Activated CD4-positive, alpha-beta T cell treated with anti-CD3 and anti-CD28 coated beads for 1 hour (primary cell): ENCODE measurements at places on chromosomes 7 and 10.
A peak's percentile ranks its signal among the peaks of the same experiment; 100 is the strongest.

DNA sequence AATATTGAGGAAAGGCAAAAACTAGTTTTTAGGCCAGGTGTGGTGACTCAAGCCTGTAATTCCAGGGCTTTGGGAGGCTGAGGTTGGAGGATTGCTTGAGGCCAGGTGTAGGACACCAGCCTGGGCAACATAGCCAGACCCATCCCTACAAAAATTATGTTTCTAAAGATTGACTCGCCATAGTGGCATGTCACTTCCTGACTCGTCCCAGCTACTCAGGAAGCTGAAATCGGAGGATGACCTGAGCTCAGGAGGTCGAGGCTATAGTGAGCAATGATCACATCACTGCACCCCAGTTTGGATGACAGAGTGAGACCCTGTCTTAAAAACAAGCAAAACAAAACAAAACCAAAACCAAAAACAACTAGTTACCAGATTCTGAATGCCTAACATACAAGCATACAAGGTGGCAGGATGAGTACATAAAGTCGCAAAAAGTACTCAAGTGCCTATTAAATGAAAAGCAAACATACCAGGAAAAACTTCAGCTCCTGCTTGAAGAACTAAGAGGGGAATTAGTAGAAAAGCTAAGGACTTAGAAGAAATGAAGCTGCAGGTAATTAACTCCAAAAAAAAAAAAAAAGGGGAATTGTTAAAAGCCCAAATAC is 14.1 kb downstream of the ZNF398 start:
- DNase-seq, result no peak

DNA sequence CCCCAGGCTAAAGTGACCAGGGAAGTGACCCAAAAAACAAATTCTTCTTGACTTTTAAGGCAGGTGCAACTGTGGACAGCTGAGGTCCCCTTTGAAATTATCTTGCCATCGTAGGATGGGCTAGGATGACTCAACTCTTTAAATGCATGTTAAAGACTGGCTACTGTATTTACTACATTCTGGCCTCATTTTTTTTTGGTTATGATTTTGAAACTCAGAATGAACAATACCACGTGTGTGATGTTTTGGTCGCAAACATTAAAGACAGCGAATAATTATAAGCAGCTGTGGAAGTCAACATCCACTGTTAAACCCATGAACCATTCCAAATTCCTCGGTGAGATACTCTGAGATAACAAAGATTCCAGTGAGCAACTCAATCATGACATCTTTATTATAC is 1.2 kb upstream of the SLC13A4 start:
- DNase-seq, result no peak

- no peak for DNase-seq
These were observed 27.6 kb downstream of the ANKRD7 start for GRCh38 chr7:118252087-118252486.

DNA sequence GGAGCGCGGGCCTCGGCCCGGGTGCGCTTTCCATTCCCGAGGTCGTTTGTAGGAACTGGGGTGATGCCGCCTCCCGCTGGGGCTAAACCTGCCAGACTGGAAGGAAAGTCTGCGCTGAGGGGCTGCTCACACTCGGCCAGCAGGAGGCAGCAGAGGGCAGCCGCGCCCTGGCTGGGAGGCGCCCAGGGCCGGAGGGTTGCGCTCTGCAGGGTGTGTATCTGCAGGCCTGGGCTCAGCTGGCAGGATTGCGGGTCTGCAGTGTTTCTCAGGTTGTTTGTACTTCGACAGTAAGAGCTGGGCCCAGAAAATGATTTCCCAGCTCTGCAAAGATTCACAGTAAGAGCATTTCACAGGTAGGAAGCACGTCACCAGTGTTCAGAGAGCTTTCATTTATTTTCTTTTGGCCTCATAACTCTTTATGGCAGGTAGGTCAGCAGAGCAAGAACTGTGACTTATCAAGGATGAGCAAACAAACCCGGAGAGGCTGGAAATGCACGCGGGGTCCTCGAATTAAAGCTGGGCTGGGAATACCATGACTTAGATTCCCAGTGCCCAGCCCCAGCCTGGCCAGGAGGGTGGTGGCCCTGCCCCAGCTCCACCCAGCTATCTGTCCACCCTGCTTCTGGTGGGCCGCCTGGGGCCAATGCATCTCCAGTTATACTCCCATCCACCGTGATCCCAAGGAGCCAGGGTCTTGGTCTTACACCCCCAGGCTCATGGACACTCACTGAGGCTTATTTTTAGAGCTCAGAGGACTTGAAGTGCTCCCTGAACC is 15.2 kb upstream of the PPP2R2D start:
- peak; percentile 72 for DNase-seq

DNA sequence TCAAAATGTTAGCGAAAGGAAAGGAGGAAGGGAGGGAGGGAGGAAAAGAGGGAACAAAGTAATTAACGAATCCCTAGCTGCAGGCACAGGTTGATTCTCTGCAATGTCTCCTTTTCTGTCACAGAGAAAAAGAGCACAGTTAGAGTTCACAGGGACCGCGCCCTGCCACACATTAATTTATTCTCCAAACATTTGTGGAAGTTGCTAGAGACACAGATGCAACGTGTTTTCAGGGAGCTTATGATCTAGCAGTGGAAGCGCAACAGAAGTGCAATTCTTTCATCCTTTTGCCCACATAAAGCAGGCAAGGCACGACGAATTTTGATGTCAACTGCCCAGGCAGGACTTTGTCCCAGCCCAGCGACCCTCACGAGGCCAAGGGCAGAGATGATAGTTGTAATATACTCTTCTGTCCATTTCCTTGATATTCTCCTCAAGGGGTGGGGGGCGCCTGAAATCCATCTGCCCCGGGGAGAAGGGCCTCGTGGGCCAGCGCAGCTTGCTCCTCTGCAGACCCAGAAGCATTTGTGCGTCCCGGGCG is 101.7 kb upstream of the ZNF438 start:
- no peak for DNase-seq

DNA sequence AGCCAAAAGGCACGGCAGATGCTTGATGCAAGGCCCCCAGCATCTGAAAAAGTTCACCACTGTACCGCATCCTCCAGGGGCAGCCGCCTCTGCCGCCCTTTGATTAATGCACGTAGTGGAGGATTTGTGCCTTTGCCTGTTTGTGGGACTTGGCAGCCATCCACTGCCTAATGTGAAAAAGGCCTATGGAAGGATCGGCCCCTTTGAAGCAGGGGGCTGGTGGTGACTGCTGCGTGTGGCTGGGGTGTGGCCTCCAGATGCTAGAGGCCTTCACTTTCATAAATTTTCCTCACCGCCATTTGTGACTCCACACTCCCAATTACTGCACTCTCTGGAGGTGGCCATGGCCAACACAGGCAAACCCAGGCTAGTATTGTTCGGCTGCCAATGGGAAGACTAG is 226.0 kb downstream of the BMPER start:
- DNase-seq, result no peak

DNA sequence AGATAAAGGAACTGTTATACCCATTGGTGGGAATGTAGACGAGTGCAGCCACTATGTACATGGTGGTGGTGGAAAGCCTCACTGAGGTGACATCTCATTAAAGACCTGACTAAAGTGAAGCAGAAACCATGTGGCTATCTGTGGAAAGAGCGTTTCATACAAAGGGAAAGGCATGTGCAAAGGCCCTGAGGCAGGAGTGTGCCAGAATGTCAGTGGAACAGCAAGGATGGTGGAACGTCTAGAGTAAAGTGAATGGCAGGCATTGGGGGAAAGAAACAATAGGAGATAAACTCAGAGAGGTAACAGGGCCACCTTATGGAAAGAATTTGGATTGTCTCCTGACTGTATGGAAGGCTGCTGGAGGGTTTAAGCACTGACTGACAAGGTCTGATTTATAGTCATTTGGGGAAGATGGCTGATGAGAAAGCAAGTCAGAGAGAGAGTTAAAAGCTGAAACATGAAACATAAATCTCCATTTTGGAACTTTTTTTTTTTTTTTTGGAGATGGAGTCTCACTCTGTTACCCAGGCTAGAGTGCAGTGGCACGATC is 245.7 kb downstream of the STK31 start:
- no peak for DNase-seq

DNA sequence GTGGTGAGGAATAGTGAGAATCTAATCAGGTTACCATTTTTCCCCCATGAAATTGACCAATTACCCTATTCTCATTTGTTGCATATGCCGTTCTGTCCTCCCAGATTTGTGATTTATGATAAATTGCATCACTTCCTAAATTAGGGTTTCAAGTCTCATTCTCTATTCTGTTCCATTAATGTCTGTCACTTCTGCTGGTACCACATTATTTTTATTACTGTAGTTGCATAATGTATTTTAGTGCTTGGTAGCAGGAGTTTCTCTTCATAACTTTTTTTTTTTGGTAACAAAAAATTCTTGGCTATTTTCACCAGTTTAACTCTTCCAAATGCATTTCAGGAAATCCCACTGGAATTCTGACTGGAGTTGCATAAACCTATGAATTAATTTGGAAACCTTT is 44.0 kb upstream of the FAM133B start:
- no peak for DNase-seq

DNA sequence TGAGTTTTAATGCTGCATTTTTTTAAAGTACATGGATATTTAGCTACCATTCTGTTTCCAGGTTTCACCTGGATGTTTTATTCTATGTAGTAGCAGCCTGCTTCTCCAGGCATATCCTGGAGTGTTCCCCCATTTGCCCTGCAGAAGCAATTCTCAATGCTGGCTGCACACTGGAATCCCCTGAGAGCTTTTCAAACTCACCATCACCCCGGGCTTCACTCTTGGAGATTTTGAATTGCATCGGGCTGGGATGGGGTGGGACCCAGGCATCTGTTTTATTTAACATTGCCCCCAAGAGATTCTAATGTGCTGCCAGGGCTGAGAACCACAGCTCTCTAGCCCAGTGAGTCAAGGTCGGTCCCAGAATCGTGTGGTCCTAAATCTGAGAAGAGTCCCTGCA is 113.2 kb upstream of the MACROH2A2 start:
- DNase-seq, result no peak

- no peak for DNase-seq
These were observed 67.5 kb downstream of the MAD1L1 start for GRCh38 chr7:2165239-2165609.

GRCh38 chr10:82128527-82128926 is 253.5 kb downstream of the NRG3 start:
- no peak for DNase-seq

DNA sequence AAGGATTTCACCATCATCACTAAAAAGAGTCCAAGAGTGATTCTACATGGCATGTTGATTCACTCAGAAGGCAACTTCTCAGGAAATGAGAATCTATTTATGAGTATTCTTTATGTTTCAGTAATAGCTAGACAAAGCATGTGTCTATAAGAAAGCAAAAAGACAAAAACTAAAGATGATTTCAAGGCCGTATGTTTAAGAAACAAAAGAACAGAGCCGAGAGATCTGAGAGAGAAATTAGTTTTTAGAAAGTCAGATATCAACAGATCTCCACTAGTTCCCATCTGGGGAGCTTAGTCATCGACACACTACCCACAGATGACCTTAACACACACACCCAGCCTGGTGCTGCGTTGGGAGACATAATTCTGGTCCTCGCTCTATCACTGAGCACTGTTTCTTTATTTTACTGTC is 21.0 kb downstream of the PIP4K2A start:
- DNase-seq, result no peak

- no peak for DNase-seq
These were observed 77.3 kb upstream of the GRID1 start for GRCh38 chr10:86443936-86444335.

- DNase-seq, result no peak
These were observed 652.8 kb upstream of the CELF2 start for GRCh38 chr10:10364902-10365301.

- no peak for DNase-seq
These were observed 155.6 kb downstream of the ARHGAP21 start for GRCh38 chr10:24568042-24568441.

DNA sequence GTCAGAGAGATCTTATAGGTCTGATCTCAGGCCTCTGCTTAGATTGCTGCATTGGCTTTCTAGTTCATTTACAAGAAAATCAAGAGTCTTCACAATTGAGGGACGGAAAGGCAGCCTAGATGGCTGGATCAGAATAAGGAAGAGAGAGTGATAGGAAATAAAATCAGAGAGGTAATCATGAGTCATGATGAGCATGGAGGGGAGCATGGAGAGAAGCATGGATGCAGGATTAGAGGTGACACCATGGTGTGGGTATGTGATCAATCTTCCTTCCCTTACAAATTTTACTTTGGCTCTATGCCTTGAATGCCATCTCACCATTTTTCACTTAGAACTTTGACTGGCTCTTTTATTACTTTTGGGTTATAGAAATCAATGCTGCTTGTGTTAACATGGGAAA is 1.4 kb downstream of the BCCIP start:
- DNase-seq, result no peak
